ENCODE measurements at places on chromosomes 1 and 21.

GRCh38 chr1:157682710-157683437 lies 17.7 kb downstream of the FCRL3 start:
- no peak for DNase-seq

- no peak for DNase-seq
Measured at GRCh38 chr1:99980928-99981327, 11.1 kb downstream of the SLC35A3 start.

DNA sequence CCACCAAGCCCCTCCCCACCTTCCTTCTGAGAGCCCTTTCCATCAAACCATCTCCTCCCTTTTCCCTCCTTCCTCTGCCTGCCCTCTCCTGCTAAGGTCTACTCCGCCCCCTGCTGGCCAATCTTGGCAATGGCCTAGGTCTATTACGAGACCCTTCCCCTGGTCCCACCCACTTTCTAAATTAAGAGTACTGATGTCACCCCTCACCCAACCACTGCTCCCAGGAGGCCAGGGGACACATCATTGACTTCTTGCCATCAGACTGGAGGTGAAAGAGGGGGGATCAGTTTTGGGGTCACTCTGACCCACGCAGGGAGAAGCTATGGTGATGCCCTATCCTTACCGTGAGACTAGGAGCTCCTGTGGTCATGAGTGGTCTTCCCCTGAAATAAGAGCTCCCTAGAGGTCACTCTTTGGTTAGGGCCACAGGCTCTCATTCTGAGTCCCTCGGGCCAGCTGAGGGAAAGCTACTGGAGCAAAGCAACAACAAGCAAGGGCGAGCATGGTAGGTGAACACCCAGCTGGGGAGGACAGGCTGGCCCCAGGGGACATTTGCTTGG lies 34.6 kb upstream of the S100A7 start:
- DNase-seq, result no peak

DNA sequence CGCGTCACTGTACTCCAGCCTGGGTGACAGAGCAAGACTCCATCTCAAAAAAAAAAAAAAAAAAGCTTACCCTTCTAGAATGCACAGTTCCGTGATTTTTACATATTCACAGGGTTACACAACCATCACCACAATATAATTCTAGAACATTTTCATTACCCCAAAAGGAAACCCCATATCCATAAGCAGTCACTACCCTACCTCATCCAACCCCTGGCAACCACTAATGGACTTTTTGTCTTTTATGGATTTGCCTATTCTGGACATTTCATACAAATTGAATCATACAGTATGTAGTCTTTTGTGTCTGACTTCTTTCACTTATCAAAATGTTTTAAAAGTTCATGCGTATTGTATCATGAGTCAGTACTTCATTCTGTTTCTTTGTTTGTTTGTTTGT lies 22.8 kb downstream of the SYF2 start:
- DNase-seq, result no peak
